Kidney (tissue), 22 donors: ENCODE measurements at places on chromosomes 2 and 18. TPM values are rescaled to one million over a fixed set of nuclear protein-coding genes. Genes with fewer than 3 reads are reported as not detected.
A peak's percentile ranks its signal among the peaks of the same experiment; 100 is the strongest.

TGFBRAP1 gene
- 6.7 TPM for polyA plus RNA-seq

GRCh38 chr2:58914733-58915505 lies 673.8 kb upstream of the FANCL start:
- no peak for DNase-seq

DNA sequence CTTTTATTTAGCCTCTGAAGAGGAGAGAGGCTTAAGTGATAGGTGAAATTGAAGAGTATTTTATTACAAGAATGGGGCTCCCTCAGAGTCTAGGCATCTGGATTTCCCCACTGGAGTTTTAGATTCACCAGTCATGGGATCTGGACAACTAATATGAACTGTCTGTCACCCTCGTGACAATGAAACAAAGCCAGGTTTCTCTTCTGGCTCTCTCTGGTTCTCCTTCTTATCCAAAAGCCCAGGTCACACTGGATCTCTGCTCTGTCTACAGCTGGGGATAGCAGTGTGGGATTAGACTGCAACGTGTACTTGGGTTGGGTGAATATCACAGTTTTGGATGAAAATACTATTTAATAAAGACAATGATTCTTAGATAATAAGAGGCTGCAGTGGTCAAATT lies 31.2 kb downstream of the LHCGR start:
- DNase-seq: no peak

DNA sequence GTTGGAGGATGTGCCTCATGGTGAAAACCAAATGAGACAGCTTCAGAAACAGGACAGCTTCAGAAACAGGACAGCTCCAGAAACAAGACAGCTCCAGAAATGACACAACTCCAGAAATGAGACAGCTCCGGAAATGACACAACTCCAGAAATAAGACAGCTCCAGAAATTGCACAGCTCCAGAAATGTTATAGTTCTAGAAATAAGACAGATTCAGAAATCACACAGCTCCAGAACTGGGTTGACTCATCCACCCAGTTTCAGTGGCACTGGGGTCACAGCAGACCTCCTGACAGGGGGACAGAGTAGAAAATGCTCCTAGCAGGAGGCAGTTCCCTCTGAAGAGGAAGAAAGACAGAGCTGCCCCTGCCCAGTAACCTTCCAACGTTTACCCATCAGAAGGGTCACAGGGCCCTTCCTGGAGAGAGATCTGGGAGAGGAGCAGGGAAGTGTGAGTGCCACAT lies 26.9 kb upstream of the COL6A3 start:
- no peak for DNase-seq

GRCh38 chr2:73339201-73339600 lies 45.9 kb upstream of the EGR4 start:
- DNase-seq: no peak

PCARE gene
- 1.3 TPM for polyA plus RNA-seq

- no peak for DNase-seq
Measured at GRCh38 chr2:188449561-188449960, 157.9 kb downstream of the GULP1 start.

DNA sequence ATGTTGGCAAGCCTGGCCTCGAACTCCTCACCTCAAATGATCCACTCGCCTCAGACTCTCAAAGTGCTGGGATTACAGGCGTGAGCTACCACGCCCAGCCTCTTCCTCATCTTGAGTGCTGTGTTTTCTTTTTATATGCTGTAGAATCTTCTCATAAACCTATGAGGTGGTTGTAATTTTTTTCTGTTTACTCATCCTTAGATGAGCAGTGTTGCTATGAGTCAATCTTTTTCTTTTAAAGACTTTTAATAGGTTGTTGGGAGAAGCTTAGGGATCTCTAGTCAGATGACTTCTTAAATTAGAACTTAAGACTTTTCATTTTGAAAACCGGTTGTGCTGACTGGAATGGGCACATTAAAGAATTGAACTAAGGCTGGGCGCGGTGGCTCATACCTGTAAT lies 8.7 kb upstream of the AAK1 start:
- DNase-seq: no peak

ERICH2 gene
- polyA plus RNA-seq: 4.0 TPM

DNA sequence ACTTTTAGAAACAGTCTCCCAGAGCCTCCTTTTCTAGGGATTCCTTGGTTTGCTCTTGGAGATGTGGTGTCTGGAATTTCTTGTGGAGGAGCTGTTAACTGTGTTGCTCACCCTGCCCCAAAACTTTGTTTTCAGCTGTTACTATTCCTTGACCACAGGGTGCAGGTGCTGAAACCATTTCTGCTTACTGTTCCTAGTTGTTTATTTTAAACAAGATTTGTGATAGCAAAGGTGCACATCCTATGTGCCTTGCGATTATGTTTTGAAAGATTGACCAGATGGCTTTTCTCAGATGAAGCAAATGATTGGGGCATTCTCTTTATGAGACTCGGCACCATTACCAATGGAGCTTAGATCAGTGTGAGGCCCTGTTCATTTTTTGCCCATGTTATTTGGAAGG lies 111.2 kb downstream of the RAB3GAP1 start:
- no peak for DNase-seq

DNA sequence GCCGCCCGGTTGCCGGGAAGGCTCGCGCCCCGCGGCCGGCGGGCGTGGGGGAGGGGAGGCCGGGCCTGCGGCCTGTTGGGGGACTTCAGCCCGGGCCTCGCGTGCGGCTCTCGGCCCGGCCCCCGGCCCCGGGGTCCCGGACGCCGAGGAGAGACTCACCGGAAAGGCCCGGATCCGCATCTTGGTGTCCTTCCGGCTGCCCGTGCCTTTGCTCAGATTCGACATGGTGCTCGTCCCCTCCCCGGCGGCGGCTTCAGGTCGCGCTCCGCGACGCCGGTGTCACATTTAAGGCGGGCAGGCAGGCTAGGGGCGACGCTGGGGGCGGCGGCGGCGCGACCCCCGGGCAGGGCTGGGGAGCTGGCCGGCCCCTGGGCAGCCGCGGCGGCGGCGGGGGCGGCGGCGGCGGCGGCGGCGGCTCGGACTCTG lies 365 bp downstream of the CUL3 start:
- peak; percentile 91 for DNase-seq

MYOM1 gene
- polyA plus RNA-seq: 2.1 TPM

- DNase-seq: no peak
Measured at GRCh38 chr2:152564754-152565551, 152.3 kb downstream of the PRPF40A start.

DNA sequence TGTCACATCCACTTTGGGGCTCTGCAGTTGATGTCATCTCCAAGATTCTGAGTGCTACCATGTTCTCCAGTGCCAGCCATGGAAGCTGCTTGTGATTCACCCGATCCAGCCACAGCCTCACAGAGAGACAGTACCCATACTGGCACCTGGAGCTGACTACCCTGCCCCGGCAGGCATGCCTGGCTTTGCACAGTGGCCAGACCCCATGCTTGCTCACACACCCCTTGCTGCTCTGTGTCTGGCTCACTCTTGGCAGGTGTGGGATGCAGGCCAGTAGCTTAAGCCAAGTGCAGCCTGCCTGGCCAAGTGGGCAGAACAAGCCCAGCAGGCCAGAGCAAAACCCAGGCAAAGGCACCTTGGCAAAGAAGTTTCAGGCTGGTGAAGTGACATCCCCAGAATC lies 828.4 kb upstream of the VRK2 start:
- peak; percentile 40 for DNase-seq

DNA sequence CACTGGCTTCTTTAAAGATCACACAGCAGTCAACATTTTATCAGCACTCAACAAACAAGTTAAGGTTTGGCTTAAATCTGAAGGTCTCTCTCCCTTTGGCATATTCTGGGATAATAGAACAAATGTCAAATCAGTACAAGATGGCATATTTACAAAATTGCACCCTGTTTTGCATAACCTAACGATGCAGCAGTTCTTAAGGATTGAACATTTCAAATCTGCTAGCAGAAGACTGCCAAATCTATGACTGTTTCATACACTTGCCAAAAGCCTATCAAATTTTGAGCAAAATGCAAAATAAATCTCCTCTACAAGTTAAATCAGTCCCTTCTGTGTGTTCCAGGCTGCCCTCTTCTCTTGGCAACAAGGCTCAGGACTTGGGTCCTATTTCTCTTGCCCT lies 73.6 kb downstream of the DPP4 start:
- DNase-seq: no peak

SFTPB gene
- 0.92 TPM for polyA plus RNA-seq

- DNase-seq: no peak
Measured at GRCh38 chr2:168592181-168592831, 136.2 kb downstream of the CERS6 start.

ITGA6 gene
- 32.8 TPM for polyA plus RNA-seq

SCYGR4 gene
- polyA plus RNA-seq: not detected

DNA sequence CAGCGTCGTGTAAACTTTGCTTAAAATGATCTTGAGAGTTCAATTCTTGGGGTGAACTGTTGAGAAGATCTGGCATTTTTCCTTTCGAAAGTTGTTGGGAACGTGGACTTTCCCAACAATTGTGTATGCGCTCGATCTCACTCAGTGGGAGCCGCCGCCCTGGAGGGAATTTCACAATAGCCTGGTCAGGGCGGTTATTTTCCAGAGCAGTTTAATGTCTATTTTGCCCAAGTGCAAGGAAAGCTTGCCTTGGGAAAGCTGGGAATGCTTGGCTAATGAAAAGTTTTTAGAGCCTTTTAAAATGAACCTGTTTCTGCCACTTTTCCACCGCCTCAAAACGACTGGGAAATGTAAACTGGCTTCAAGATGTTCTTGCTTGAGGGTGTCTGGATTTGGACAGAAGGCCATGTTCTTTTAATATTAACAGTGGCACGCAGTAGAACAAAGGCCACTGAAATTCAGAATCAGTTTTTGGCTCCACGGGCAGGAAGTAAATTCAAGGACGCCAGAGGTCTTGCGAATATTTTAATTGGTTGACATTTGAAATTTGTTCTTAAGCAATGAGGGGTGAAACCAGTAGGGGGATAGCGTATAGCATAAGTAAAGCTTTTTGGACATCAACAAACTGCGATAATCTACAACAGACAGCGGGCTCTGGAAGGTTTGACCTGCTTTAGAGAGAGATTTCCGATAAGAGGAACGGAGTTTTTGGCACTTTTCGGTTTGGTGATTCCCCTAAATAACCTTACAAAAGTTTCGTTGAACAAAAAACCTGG lies 1.2 kb downstream of the CFLAR start:
- DNase-seq: peak; percentile 61

DNA sequence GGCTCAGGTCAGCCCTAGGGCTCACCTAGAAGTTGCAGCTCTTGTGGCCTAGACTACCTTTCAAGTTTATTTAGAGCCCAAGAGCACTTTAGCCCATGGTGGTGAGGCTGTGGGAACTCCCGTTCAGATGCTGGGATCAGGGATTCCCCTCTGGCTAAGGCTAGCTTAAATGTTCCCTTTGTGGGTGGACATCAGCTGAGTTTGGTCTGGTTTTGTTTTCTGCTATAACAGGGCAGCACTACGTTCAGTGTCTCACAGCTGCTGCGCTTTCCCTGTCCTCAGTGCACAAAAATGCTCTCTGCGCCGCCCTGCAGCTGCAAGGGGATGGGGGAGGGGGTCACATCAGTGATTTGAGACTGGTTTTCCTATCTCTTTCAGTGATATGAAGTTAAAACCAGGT lies 170.5 kb upstream of the KCNJ3 start:
- no peak for DNase-seq

DNA sequence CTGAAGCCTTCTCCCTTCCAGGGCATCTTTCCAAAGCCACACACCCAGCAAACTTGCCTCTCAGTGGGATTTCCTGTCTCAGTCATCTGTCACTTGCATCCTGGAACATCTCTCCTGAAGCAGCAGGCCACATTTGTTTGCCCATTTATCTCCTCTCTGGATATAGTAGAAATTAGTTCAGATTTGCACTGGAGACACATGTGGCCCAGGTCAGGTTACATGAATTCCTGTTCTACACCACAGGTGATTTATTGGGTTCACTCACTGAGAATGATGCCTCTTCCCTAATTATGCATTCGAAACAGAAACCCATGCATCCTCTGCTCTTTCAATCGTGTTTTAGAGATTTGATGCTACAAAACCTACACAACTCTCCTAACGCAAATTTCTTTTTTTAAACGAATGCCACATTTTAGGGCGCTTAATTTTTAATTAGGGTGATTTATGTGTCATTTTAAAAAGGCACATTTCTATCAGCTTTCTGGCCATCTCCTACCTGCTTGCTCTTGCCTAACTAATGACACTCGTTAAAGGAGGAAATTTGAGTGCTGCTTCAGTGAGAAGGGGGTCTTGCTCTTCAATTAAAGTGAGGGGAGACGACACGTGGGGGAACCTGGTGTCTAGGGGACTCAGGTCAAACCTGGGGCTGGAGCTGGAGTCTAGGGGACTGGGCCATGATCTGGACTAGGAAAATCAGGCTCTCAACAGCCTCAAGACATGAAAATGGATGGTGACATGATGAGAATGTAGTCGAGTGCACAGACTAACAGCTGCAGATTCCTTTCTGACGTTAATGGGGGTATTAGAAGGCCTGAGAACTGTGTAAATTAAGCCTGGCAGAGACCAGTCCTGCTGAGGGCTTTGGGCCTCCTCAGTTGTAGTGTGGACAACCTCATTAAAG lies 221.4 kb downstream of the CLIP4 start:
- peak; percentile 75 for DNase-seq

DNA sequence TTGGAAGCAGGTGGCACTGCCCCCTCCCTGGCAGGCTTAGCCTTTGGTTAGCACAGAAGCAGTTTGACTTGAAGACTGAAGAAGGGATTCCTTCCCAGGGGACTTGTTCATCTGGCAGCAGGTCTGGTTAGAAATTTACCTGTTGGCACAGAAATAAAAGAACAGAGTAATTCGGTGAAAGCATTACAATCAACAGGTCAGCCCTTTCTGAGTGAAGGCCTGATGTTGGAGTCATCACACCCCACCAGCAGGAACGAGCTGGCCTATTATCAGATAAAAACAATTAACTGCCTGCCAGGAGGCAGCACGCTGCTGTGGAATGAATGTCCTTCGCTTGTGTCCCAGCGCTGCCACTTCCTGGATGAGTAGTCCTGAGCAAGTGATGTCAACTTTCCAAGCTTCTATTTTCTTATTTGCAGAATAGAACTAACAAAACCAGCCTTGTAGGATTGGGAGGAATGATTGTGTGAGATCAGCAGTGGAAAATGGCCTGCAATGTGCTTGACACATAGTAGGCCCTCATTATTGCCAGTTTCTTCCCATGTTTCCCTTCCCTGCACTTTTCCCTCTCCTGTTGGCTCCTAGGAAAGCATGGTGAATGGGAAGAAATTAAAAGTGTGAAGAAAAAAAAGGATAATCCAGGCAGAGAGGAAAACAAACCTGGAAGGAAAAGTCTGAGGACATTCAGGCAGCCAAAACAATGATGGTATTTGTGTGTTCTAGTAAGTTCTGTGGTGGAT lies 29.0 kb downstream of the LGALSL start:
- no peak for DNase-seq

DNA sequence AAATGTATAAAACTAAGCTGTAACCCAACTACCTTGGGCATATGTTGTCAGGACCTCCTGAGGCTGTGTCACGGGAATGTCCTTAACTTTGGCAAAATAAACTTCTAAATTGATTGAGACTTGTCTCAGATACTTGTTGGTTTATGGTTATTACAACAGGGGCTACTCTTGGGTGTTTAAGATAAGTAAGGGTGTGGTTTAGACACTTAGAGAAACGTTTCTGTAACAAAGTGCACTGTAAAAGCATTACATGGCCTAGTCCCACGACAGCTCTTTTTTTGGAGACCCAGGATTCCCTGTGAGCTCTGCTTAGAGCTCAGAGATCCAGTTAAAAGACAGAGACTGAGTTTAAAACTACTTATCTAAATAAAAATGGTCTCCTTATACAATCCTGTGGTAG lies 32.3 kb upstream of the LIPG start:
- DNase-seq: no peak

VWC2L gene
- not detected for polyA plus RNA-seq

GRCh38 chr2:120471166-120471565 lies 125.2 kb downstream of the INHBB start:
- no peak for DNase-seq

STK39 gene
- polyA plus RNA-seq: 15.9 TPM

- no peak for DNase-seq
Measured at GRCh38 chr2:9984871-9985480, 33.5 kb downstream of the GRHL1 start.
